Right renal cortex interstitium (tissue), 3 donors: ENCODE measurements at places on chromosomes 3 and 15.

DNA sequence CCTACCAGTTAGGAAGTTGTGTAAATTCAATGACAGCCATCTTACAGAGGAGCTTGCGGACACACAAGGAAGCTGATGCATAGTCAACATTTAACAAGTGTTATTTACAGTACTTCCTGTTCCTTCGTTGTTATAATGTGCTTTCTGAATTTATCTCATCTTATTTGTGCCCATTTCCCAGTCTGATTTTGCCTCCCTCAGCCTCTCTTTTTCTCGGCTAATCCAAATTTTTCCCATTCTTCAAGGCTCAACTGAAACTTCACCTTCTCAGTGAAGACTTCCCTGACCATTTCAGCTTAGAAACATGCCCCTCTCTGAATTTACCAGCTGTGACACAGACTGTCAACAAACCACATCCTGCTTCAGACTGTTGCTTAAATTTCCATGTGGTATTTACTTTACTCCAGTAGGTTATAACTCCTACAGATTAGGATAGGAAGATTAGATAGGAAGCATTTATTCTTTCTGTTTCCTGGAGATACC, 55.7 kb upstream of the CP start:
- DNase-seq, result no peak

DNA sequence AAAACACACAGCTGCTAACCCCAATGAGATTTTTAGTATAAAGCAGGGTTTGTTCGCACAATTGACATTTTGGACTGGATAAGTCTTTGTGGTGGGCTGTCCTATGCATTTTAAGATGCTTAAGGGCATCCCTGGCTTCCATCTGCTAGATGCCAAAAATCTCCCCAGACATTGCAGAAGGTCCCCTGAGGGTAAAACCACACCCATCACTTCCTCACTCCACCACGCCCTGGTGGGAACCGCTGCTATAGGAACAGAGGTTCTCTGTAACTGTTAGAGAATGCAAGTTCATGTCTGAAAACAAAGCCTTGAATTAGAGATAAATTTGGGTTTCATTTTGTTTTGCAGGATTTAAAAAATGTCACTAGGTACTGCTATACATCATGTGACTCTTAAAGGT, 67.7 kb downstream of the ARHGEF26 start:
- no peak for DNase-seq

DNA sequence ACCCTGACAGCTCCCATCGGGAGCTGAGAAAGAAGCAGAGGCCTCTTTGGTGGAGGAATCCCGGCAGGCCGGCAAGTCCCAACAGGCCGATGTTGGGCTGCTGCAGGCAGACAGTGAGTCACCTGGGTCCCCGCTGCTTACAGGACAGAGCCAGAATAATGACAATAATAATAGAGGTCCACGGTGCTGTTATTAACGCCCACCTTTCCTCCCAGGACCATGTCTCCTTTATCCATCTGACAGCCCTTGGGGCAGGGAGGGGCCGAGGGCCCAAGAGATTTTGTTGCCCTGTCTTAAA, 29.3 kb upstream of the MAGEF1 start:
- no peak for DNase-seq

DNA sequence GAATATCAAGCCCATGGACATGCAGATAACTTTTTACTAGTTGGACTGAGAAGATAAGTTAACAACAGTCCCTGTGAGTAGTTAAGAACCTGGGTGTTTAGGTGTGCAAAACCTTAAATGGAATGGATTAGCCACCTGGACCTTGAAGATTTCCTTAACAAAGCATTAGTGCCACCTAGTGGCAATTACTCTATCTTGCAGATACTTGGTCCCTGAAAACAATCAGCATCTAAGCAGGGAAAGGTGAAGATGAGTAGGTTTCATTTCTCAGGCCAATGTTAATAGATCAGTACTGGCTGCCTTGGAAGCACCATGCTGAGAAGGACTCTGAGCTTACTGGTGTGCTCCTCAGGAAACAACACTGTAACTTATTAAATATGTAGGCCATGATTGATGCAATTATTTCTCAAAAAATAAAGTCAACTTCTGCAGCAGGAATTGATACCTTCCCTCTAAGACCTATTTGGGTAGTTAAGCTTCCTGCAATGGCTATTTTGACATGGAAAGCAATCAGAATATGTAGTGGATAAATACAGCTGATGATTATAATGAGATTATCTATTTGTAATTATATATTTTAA, 329.4 kb downstream of the TBC1D5 start:
- DNase-seq, result peak; percentile 23

DNA sequence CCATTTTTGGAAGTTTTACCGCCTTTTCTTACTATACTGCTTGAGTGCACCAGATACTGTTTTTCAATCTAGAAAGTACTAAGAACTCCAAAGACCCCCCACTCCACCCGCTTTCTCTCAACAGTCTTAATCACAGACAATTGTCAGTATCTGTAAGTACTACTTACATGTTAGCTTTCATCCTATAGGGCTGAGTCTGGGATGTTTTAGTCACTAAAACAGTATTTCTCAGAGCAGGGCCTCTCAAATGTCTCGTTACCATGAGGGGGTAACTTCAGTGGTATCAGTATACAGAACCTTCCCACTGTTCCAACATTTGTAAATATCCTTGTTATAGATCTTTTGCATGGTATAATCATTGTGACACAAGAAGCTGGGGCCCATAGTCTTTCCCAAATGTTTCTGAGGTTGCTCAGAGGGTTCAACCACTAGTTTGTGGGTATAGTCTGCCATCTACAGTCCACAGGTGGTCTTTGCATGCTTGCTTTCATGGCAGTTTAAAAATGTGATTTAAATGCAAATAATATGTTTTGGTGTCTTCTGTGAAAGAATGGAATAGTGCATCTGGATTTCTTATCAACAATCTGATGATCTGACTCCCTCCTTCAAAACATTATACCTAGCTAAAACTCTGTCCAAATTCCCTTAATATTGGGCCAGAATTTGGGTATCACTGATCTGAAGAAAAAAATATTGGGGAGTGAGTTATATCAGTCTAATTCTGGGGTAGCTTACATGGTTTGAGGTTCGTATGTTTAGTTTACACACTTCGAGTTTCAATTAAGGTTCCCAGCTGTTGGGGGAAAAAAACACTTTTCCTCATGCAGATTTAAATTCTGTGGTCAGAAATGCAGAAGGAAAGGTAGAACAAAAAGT, 18.0 kb upstream of the DNAJC13 start:
- DNase-seq, result no peak

GRCh38 chr15:80804970-80805495, 25.9 kb downstream of the CEMIP start:
- DNase-seq, result no peak

DNA sequence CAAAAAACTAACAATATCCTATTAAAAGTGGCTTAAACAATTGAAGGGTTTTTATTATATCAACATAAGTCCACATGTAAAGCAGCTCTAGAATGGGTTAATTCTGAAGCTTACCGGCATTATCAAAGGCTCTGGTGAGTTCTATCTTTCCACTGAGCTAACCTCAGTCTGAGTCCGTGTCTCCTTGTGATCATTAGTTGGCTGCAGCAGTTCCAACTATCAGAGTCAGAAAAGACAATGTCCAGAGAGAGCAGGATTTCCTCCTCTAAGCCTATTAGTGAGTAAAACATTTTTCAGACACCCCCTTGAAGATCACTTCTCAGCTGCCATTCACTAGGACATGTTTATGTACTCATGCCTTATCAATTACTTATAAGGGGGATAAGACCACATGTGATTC, 49.9 kb downstream of the DHX36 start:
- DNase-seq, result no peak

- no peak for DNase-seq
These were observed 20.5 kb upstream of the ENTPD3 start for GRCh38 chr3:40366203-40367162.

GRCh38 chr3:721086-721485, 371.7 kb upstream of the CNTN6 start:
- no peak for DNase-seq

DNA sequence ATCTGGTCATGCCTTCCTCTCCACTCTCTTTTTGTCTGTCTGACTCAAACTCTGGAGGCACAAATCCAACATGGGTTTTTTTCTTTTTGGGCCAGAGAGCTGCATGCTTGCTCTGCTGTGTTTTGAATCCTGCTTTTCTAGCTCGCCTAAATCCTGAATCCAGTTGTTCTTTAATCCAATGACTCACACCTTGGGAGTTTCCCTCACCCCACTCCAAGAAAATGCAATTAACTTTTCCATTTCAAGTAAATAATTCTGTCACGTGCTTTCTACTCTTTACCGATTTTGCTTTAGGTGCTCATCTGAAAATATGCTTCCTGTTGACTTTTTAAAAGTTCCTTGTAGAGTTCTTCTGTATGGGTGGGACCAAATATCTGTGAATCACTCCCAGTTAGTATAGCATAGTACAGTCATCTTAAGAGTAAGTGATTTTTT, 47.6 kb downstream of the SLMAP start:
- DNase-seq, result no peak

GRCh38 chr3:38630606-38631005, 18.9 kb downstream of the SCN5A start:
- no peak for DNase-seq

DNA sequence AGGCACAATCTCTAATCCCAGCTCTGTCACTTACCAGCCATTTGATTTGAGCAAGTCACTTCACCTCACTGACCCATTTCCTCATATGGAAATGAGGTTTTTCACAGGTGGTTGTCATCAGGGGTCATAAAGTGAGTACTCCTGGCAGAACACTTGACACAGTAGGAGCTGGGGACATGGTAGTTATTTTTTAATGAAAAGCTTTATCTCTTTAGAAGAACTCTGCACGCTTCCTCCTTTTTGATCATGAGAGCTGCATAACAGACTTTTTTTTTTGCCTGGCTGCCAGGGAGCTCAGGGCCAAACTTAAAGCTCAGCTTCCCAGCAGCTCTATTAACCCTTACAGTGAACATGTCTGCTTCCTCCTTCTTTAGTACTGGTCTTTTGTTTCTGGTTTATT, 8.4 kb downstream of the VWA5B2 start:
- DNase-seq, result no peak

DNA sequence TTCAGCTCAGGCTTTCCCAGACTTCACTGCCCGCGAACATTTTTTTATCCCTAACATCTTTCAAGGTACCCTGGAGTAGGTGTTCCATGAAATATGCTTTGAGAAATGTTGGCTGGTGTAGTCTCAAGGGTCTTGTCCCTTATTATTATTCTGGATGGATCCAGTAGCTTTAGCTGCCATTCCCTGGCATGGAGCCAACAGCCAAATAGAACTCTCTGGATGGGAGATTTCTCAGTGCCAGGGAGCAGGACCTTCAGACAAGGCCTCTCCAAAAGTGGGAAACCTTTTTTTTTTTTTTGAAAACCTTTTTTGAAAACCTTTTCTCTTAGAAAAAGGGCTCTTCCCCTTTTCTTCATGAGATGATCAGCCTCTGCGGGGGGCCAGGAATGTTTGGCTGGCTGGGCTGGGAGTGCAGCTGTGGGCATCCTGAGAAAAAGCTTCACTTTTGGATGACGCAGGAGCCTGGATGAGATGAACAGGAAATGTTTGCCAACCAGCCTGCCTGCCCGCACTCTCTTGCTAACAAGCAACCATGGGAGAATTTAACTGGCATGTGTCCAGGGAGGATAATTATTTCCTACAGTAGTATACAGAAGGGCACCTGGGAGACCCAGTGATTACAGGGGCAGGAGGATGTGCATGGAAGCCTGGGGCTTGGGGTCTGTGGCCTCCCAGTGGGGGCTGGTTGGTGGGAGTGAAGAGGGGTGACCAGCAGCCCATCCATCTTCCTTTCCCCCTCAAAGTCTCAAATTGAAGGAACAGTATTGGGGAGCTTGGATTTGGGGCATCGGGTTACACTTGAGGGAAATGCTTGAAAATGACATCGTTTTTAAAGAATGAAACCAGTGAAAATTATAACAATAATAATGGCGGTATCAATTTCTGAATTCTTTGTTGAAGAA, 109.1 kb upstream of the LRIG1 start:
- DNase-seq, result no peak

GRCh38 chr15:78073046-78073787, 4.3 kb downstream of the TBC1D2B start:
- no peak for DNase-seq

DNA sequence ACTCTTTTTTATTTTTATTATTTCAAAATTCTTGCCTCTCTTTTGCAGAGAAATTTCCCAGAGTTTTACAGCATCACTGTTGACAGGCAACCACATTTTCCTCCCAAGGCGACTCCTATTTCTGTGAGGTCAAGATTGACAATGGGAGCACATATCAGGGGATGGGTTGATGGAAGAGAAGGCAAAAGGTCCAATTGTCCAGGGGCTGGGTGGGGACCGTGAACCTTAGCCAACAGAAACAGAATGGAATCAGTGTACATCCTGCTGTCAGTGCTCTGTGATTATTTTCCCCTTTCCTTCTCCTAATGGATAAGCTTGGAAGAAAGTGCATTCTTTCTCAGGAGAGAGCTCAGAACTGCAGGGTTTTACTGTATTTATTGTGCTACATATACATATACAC, 42.4 kb downstream of the CNTN6 start:
- no peak for DNase-seq

DNA sequence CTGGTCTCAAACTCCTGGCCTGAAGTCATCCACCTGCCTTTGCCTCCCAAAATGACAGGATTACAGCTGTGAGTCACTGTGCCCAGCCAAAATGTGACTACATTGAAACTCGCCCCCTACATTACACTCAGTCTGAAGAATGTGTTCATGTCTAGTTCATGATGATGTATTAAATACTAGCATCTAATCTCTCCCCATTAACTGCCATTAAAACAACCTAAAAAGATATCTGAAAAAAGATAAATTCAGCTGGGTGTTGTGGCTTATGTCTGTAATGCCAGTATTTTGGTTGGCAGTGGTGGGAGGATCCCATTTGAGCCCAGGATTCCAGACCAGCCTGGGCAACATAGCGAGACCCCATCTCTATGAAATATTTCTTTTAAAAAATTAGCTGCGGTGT, 159.4 kb downstream of the PCCB start:
- no peak for DNase-seq

- DNase-seq, result no peak
These were observed 1.4 kb upstream of the ACP3 start for GRCh38 chr3:132315851-132316250.

- DNase-seq, result no peak
These were observed 4.1 kb downstream of the TJP1 start for GRCh38 chr15:29818141-29818540.

- DNase-seq, result no peak
These were observed 164.8 kb downstream of the SYNPR start for GRCh38 chr3:63442918-63443317.

- no peak for DNase-seq
These were observed 171.6 kb upstream of the TSC22D2 start for GRCh38 chr3:150236316-150237082.

- DNase-seq, result no peak
These were observed 86.5 kb upstream of the MYZAP start for GRCh38 chr15:57505056-57505715.

DNA sequence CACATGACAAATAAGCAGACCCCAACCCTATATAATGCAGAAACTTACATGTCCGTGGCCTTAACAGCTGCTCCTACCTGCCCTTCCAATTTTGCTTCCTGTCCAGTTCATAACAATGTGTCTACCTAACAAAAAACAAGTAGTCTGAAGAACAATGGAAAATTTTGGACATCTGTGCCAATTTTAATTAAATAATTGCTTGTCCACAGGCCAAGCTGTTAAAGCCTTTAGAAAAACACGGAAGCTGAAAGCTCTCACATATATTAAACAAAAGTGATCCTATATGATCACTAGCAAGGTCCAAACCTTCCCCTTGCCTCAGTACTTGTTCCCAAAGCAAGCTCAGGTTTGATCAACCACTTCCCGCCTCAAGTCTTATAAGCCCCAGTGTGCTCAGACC, 37.1 kb downstream of the MAGI1 start:
- no peak for DNase-seq
